ENCODE measurements at places on chromosomes 1 and 21. TPM values are rescaled to one million over a fixed set of nuclear protein-coding genes. Genes with fewer than 3 reads are reported as not detected.

The YY1AP1 gene
- 31.9 TPM for polyA plus RNA-seq

GRCh38 chr1:96510911-96511310, 210.7 kb upstream of the PTBP2 start:
- no peak for DNase-seq

GRCh38 chr1:202616355-202616915, 93.8 kb downstream of the SYT2 start:
- DNase-seq, result no peak

DNA sequence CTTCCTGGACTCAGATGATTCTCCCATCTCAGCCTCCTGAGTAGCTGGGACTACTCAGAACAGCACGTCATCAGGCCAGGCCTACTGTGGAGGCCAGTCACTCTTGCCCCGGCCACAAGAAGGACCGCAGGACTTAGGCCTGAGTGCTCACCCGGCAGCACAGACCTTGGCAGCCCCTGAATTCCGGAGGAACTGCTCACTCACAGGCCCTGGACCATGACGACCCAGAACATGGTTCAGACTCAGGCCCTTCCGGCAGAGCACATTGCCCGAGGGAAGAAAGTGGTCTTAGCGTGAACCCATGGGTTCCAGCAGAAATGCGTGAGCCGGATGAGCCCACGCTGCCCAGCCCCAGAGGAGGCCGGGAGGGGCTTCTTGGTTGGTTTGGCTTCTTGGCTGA, 177.3 kb upstream of the TMEM51 start:
- DNase-seq, result no peak

DNA sequence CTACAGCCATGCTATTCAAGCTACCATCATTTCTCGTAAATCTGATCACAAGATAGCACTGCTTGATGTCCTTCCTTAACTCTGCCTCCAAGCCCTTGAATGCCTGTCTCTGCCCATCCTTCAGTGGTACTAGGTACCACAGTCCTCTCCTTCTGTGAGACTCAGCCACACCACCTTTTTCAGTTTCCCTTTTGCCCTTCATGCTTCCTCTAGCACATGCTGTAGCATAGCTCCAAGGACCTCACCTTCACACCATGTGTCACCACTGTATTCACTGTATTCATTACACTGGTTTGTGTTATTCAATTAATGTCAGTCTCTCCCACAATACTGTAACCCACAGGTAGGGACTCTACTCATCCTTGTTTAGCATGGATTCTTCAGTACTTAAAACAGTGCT, 8.0 kb upstream of the TP53BP2 start:
- no peak for DNase-seq

Measured in right cardiac atrium (tissue), 5 donors.